ENCODE measurements at places on chromosomes 5 and 9.

GRCh38 chr9:35515766-35516165 is 25.9 kb downstream of the RUSC2 start:
- DNase-seq, result no peak

GRCh38 chr5:119390404-119390803 is 34.6 kb downstream of the TNFAIP8 start:
- DNase-seq, result no peak

GRCh38 chr5:87300744-87301143 is 33.1 kb downstream of the RASA1 start:
- DNase-seq, result peak; percentile 80

- no peak for DNase-seq
Measured at GRCh38 chr9:16184964-16185646, 632.3 kb downstream of the CCDC171 start.

DNA sequence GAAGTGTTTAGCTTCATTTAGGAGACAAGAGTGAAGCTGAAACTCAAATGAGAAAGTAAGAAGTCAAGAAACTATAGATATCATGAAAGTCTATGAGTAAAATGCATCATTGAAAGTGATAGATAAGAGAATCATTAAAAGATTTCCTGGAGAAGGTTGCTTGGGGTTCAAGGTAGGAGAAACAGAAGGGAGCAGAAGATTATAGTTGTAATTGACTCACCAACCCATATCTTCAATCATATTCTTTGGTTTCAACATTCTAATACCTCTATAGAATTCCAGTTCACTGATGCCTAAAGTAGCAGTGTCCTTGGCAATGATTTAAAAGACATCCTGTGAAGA is 365.7 kb upstream of the RIOK2 start:
- no peak for DNase-seq

DNA sequence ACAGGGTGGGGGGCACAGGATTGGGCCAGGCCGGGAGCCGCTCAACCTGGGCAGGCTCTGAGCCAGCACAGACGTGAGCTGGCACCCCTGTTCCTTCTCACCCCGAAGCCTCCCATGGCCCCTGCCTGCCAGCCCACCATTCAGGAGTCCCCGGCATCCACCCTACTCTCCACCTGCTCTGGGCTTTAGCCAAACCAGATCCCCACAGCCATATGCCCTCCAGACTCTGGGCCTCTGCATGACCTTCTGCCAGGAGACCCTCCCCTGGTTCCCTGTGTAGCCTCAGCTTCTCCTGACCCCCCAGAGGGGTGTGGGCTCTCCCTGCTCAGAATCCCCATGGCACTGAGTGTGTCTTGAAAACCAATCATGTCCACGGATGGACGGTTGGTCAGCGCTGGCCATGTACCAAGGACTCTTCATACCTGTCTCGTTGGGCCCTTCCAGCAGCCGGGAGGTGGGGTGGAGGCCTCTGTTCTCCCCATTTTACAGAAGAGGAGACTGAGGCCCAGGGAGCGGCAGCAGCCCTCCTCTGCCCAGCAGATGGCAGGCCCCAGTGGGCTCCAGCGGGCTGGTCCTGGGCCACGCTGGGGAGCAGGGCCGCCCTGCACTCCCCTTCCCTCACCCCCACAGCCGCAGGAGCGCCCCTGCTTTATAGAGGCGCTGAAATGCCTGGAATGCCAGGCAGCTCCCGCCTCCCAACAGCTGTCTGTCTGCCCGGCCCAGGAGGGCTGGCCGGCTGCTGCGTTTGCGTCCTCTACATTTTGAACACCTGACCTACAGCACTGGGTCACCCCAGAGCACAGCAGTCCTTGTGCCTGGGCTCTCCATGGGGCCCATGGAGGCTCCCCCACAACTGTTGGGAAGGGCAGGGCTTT is 3.5 kb upstream of the MYMK start:
- no peak for DNase-seq

GRCh38 chr5:170087168-170087817 is 18.4 kb upstream of the FOXI1 start:
- no peak for DNase-seq

- DNase-seq, result no peak
Measured at GRCh38 chr9:116550696-116551436, 136.2 kb upstream of the TRIM32 start.

DNA sequence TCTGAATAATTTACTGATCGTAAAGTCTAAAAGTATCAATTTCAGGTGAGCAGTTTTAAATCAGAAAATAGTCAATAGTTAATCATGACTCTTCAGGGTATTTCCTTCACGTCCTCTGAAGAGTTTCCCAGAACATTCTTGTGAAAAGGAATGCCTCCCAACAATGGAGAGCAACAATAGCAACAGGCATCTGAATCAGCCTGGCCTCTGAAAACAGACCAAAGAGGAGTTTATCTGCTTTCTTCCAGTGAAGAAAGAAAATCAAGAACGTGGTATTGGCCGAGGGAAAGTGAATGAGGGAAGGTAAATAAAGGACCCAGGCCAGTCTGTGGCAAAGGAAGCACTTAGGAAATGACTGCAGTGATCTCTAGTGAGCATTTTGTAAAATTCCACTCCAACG is 26.1 kb upstream of the RASGEF1C start:
- DNase-seq, result no peak

DNA sequence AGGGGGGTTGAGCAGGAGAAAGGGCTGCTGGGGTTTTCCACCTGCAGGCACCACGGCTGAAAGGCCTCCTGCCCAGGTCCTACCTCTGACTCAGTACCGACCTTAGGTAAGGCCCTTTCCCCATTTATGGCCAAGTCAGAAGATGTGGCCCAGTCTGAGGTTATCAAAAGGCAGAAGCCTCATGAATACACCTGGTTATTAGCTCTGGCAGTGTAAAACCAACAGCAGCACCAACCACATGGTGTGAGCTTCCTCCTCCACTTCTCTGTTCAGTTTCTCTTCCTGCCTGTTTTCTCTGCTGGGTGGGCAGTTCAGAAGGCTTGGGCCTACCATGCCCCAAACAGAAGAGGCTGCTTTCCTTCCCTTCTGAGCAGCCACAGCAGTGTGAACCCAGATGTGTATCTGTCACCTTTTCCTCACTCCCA is 86.9 kb downstream of the UGCG start:
- no peak for DNase-seq

GRCh38 chr9:33082538-33083326 is 6.3 kb upstream of the SMU1 start:
- no peak for DNase-seq

GRCh38 chr5:45507178-45507577 is 189.0 kb downstream of the HCN1 start:
- DNase-seq, result no peak

DNA sequence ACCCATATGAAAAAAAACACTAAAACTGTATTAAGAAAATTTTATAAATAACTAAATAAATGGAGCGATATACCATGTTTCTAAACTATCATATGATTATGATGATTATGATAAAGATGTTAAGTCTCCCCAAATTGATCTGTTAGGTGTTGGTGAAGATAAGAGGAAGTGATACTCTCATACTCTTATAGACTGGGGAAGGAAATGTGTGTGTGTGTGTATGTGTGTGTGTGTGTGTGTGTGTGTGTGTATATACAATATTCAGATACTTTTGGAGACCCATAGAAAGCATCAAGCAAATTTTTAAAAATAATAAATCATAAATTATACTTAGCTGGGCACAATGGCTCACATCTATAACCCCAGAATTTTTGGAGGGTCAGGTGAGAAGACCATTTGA is 62.9 kb downstream of the TMEM232 start:
- DNase-seq, result no peak

DNA sequence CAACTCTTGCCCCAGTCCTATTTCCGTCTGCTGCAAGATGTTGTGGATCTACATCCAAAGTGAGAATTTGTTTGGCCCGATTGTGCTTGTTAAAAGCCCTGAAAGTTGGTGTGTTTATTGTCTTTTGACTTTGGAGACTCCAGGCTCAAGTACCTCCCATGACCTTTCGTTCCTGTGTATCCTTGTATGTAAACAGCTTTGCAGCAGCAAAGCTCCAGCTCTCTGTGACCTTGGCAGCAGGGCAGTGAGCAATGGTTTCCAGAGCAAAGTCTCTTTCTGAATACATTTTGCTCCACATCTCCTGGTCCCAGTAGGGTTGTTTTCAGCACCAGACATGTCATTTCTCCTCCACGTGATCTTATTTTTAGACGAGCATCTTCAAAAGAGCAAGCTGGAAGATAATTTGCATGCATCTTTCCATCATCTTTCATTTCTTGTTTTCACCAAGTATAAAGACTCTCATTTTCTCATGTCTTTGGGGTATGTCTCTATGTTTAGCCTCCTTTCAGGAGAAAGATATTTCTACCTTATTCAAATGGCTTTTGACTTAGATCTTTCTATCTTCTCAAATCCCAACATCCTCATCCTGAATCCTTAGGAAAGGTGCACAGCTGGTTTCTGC is 68.1 kb upstream of the ERCC6L2 start:
- no peak for DNase-seq

DNA sequence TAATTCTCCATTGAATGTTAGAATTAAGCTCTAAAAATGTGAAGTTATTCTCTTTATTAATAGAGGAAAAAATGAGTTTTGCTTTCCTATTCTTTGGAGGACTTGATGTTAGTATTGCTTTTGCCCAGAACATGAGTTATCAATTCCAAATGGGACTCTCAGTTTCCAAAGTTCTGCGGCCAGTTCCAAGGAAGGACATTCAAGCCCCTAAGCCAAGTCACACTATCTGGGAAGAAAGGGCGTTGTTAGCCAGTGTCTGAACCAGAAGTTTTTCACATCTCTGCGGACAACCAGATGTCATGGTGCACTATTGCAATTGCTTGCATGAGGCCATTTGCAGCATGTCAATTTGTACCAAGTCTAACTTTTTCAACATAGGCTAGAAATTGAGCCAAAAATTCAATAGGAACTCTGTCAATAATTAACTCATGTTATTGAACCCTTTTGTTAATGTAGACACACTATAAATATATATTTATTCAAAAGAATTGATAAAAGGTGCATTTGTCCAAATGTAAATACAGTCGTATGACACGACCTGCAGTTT is 183.3 kb upstream of the PIK3R1 start:
- DNase-seq, result no peak

GRCh38 chr5:11494340-11494739 is 409.9 kb downstream of the CTNND2 start:
- no peak for DNase-seq

GRCh38 chr5:35405938-35406337 is 175.7 kb upstream of the PRLR start:
- no peak for DNase-seq

GRCh38 chr5:33737697-33738096 is 154.1 kb downstream of the ADAMTS12 start:
- DNase-seq, result no peak

DNA sequence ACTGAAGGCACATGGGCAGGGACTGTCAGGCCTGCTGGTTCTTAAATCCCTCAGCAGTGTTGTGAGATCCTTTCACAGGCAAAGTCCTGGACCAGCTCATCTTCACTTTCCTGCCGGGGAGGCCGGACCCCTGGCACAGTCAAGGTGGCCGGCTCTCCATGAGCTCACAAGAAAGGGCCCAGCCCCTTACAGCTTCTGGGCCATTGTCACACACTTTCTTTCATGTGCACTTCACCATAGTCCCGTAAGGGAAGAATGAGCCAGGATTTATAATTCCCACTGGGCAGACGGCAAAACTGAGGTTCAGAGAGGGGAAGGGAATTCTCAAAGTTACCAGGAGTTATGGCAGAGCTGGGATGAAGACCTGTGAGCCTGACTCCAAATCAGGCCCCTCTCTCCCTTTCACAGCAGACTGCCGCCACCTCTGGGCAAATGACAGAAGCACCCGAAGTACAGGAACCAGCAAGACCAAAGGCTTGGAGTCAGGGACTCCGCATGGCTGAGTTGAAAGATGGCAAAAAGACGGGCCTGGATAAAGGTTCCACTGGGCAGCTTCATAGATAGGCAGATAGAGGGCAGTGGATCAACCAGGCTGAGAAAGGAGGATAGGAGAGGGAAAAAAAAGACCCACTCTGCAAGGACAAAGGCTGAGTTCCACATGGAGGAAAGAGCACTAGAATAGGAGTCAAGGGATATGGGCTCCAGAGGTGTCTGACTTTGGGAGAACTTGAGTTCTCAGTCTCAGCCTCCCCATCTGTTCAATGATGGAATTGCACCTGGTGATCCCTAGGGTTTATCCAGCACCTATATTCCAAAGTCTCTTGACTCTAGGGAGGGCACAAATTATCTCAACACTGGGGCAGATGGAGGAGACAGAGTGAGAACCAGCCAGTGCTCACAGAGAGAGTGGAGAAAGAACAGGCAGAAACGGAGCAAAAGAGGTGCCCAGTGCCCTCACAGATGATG is 128.7 kb downstream of the PAX5 start:
- DNase-seq, result no peak

GRCh38 chr9:113399646-113400200 is 1.4 kb downstream of the ALAD start:
- no peak for DNase-seq

- no peak for DNase-seq
Measured at GRCh38 chr5:157463081-157463480, 3.1 kb downstream of the NIPAL4 start.

- no peak for DNase-seq
Measured at GRCh38 chr5:89399548-89399947, 516.6 kb upstream of the MEF2C start.

- no peak for DNase-seq
Measured at GRCh38 chr9:135308821-135309762, 170.5 kb upstream of the PPP1R26 start.

GRCh38 chr9:92745881-92746280 is 18.8 kb downstream of the BICD2 start:
- no peak for DNase-seq

DNA sequence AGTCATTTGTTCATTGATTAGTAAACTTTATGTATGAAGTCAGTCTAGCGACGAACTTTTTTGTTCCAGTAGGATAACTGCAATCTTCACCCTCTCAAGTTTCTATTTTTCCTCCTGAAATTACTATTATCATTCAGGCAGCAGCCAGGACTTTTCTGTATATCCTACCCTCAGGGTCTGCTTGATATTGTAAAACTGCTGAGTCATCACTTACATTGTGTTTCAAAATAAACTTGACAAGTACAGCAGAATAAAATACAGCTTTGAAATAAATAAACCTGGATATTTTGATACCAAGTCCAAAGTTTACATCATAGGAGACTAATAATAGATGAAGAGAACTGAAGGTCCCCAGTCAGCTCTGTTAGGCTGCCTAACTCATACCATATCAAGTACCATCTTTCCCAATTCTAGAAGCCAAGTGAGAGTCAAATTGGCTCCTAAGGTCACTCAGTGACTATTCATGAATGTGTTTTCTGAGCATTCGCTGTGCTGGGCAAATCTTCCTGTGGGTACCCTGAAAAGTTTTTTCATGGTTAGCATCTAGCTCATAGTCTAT is 234.6 kb downstream of the PARP8 start:
- no peak for DNase-seq

DNA sequence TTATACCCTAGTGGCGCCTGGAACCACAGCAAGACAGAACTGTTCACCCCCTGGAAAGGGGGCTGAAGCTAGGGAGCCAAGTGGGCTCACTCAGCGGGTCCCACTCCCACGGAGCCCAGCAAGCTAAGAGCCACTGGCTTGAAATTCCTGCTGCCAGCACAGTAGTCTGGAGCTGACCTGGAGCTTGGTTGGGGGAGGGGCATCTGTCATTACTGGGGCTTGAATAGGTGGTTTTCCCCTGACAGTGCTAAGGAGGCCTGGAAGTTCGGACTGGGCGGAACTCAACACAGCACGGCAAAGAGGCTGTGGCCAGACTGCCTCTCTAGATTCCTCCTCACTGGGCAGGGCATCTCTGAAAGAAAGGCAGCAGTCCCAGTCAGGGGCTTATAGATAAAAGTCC is 19.5 kb downstream of the BTNL3 start:
- DNase-seq, result no peak

GRCh38 chr9:93183663-93184431 is at the start of gene WNK2:
WNK2 (plus strand) TSS chr9:93184139; CDS start chr9:93184930, 791 bp downstream.
- DNase-seq, result no peak

Data from bone marrow (tissue), 2 donors.